ENCODE measurements at places on chromosomes 6 and 20.

- no peak for DNase-seq
These were observed 747 bp upstream of the PTPRA start for GRCh38 chr20:2872459-2873009.

DNA sequence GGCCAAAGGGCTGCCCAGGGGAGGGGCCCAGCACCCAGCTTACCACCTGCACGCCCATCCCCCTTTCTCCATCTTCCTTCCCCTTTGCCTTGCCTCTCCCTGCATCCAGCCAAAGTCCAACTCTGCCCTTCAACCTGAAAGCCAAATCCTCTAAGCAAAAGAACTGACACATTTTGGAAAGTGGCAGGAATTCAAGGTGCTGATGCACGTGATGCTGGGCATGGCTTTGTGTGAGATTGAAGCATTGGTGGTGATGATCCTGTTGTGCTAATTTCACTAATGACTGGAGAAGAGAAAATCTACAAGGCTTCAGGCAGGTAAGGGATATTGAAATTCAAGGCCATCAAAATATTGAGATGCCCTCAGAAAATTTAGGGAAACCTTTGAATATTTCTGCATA is 23.3 kb downstream of the SYNDIG1 start:
- no peak for DNase-seq

GRCh38 chr6:53792016-53792415 is 2.8 kb upstream of the LRRC1 start:
- DNase-seq: no peak

- no peak for DNase-seq
These were observed 391.8 kb downstream of the ARHGAP18 start for GRCh38 chr6:129317931-129318820.

DNA sequence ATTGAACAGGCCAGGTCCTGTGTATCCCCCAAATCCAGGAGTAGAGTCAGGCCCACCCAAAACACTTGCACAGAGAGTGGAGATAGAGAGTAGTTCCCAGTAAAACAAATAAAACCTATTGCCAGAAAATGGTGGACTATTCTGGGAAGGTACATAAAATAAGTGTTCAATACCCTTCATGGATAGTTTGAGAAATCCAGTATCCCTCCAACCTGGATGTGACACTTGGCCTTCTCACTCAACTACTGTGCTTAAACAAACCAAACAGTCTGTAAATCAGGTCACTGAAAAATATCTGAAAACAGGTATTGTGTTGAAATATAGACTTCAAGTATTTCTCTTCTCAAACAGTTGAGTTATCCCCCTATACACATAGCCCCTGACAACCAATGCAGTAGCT is 161.6 kb upstream of the COL21A1 start:
- DNase-seq: no peak

DNA sequence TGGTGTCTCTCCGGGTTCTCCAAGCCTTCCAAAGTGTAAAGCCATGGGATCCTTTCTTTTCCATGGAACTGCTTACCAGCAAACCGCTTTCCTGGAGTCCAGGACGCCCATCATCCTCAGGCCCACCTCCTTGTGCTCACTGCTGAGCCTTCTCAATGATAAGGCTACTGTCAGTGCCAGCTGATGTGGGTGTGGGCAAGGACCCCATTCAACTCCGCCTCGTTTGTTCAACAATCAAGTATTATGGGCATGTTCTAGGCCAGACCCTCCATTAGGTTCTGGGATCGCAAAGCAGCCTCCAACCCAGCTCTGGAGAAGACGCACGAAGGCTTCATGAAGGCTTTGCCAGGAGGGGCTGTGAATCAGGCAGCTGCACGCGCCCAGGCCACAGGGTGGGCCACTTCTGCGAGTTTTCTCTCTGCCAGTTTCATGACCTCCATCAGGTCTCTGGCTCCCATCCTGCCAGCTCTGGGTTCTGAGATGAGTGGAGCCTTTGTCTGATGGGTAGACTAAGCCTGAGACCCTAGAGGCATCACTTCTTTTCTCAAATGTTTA is 177.1 kb downstream of the MRPL14 start:
- no peak for DNase-seq

DNA sequence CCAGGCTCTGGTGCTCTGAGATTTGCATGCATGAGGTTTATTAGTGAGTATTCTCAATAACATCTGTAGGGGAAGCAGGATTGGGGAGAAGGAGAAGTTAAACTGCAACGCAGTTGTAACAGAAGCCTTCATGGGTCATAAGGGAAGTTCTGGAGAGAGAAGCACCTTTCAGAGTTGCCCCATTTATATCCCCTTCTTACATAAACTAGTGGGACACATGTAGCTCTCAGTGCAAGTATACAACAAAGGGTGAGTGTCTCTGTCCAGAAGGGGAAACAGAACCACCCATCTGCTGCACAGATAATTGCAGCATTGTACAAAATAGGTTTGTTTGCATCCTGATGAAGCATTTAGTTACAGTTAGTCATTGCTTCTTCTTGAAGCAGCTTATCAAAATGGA is 4.3 kb upstream of the ADGB start:
- DNase-seq: no peak

DNA sequence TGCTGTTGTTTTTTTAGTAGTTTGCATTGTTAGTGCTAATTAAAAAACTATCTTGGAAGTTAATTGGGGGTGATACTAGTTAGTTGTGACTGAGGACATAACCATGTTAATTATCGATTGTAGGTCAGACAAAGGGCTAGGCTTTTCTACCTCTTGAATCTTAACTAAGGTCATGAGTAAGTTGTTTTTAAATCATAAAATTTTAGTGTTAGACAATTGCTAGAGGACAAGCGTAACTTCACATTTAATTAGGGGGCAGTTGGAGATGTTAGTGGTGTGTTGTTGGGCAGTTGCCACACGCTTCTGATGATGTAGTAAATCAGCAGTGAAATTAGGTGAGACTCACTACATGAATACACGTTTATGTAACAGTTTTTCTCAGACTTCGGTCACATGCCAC is 619.1 kb upstream of the FLRT3 start:
- no peak for DNase-seq

- no peak for DNase-seq
These were observed 412.1 kb downstream of the QKI start for GRCh38 chr6:163826629-163827028.
